ENCODE measurements at places on chromosomes 12 and 14.

GRCh38 chr14:104841730-104842129 lies 23.3 kb upstream of the CEP170B start:
- no peak for DNase-seq

DNA sequence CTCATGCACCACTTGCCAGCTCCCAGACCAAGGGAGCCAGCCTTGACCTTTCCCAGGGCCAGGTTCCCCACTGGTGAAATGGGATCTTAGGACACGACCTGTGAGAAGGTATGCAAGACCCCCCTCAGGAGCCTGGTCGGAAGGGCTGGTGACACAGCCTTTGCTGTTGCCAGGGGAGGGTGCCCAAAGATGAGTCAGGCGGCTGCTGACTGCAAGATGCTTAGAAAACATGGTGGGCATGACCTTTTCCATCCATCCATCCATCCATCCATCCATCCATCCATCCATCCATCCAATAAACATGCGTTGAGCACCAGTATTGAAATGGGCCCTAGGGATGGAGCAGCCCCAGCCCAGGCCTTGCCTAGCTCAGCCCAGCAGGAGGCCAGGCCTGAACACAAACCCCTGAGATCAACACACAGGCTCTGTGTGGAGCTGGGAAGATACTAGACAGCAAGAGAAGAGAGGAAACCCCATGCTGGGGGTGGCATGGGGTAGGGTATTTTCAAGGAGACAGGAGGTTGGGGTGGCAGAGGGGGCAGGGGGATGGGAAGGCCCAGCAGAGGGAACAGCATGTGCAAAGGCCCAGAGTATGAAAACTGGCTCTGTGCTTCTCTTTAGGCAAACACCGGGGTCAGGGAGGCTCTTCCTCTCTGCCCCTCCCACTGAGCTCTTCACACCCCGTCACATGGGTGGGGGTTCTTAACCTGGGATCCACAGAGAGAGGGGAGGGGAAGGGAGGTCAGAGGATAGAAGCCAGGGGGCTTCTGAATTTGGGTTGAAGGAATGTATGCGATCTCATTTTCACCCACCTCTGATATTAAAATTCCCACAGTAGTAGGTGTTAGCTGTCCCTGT lies 26.2 kb upstream of the YY1 start:
- DNase-seq: no peak

GRCh38 chr14:53894456-53894855 lies 62.2 kb downstream of the BMP4 start:
- no peak for DNase-seq

DNA sequence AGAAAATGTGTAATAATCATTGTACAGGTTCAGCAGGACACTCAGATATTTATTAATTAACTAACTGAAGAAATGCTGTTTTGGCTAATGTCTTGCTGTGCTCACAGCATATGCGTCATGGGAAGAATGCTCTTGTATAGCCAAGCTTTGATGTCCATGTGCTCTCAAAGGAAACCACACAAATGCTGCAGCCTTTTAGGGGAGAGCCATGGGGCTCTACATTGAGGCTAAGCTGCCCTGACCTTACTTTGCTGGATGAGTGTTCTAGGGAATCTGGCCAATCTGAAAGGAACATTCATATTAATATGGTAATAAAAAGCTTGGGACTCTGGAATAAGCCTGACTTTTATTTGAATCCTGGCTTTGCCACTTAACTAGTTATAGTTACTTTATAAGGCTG lies 9.5 kb upstream of the CRADD start:
- no peak for DNase-seq

DNA sequence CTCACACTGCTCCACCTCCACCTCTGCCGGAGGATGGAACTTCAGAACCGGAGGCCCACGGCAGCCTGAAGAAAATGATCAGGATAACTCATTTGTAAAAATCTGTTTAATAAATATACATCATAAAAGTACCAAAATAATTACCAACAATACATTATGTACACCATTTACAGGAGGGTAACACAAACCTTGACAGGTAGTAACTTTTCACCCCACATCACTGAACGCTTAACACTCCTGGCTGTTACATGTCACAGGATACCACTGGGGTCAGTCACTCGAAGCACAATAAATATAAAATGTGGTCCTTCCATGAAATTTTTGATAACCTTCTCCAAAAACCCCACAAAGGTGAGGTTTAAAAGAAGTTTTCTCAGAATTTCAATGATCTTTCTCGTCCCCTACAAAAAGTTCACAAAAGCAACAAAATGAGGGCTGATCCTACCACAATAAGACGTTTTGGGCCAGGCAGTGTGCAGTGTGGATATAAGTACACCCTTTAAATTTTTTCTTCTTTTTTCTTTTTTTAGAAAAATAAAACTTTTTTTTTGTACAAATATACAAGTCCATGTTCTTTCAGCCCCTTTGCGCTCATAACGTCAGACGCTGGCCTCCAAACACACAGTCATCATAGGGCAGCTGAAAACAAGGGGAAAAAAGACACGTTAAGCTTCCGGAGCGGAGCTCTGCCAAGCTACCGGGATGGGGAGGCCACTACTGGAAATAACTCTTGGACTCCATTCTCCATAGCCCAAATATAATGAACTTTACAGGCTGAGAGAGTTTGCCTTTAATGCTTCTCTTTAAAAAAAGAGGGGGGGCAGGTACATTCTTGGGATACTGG lies 2.9 kb downstream of the NFKBIA start:
- DNase-seq: no peak

DNA sequence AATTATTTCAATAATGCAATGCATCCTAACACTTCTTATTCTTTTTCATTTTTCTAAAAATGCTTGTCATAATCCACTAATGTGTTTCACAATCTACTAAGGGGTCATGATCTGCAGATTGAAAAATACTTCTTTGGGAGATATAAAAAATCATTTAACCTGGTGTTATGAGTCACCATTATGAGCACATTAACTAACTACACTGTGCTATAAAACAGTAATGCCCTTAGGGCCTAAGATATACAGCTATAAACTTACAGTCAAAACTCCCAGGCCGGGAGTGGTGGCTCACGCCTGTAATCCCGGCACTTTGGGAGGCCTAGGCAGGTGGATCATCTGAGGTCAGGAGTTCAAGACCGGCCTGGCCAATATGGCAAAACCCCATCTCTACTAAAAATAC lies 14.2 kb downstream of the ATXN2 start:
- DNase-seq: no peak

DNA sequence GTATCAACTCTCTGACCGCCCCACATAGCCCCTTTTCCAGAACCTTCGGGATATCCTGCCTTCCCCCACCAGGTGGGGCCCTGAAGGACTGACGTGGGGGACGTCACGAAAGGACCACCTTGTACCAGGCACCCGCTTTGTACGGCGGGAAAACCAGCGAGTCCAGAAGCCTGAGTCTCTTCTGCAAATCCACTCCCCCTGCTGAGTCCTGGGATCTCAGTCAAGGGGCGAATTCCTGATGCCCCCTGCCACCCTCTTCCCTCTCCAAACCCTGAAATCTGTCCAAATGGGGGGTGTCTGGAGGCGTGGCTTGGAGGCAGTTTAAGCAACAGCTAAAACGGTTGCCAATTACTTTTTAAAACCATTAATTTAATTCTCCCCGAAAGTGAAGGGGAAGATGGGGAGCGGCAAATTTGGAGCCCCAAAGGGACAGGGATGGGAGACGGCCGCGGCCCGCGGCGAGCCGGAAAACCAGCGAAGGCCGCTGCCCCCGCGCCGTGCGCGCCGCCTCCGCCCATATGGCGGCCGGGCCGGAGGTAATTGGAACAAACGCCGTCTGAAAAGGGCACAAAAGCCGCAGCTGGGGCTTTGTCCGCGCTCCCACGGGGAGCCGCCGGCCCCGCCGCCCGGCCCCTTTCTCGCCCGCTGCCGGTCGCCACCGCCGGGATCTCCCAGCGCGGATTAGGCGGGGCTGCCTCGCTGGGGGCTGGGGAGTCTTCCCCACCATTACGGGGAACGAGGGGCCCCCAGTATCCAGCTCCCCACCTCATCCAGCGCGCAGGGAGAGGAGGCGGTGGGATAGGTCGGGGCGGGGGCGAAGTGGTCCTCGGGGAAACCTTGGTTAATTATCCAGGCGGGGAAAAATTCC lies 6.6 kb downstream of the LHX5 start:
- no peak for DNase-seq

DNA sequence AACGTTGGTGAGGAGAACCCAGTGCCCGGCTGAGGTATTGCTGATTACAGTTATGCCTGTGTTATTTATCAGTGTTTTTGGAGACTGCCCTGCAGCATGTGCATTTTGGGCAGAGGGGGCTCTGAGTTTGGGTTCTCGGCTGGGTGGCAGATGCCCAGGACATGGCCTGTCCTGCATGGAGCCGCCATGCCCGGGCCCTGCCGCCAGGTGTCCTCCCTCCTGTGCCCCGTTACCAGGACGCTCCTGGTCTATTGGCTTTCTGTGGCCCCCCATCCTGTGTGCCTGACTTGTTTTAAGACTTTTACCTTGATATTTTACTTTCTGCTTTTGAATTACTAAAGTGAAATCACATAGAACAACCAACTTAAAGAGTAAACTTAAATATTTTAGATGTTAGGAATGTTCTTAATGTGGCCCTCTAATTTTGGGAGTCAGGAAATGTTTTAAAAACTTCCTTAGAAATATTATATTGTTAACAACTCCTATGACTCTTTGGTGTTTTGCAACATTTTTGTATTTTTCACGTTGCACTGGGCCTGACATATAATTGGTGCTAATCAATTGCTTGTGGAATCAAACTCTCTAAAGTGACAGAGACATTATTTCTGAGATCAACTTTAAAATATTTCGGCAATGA lies 51.8 kb downstream of the PRIMA1 start:
- DNase-seq: no peak

All from hippocampal formation (tissue), 2 donors.